ENCODE measurements at places on chromosomes 5 and 9. TPM values are rescaled to one million over a fixed set of nuclear protein-coding genes. Genes with fewer than 3 reads are reported as not detected.
A peak's percentile ranks its signal among the peaks of the same experiment; 100 is the strongest.

The BHMT2 gene
- total RNA-seq = 5.7 TPM

The TRIM36 gene
- total RNA-seq = 2.5 TPM

The PCDHGB1 gene
- total RNA-seq = 7.5 TPM

- no peak for DNase-seq
These were observed 167.7 kb downstream of the CDH6 start for GRCh38 chr5:31361234-31361633.

DNA sequence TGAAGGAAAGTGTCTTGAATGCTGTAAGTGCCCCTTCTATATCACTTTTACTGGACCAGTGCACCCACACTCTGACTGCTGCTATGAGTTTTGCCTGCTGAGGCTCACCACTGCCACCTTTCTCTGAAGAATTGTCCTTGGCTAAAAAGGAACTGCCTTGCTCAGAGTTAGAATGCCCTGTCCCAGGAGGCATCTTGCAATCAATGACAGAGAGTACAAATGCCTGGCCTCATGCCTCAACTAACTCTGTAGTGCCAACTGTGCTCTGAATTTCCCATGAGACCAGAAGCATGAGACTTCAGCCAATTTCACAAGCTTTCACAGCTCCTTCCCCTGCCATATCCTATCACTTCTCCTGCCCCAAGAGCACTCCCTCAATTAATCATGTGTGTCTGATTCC is 569.7 kb downstream of the ZNF608 start:
- DNase-seq = no peak

- no peak for DNase-seq
These were observed 157.5 kb upstream of the SHB start for GRCh38 chr9:38226491-38226951.

DNA sequence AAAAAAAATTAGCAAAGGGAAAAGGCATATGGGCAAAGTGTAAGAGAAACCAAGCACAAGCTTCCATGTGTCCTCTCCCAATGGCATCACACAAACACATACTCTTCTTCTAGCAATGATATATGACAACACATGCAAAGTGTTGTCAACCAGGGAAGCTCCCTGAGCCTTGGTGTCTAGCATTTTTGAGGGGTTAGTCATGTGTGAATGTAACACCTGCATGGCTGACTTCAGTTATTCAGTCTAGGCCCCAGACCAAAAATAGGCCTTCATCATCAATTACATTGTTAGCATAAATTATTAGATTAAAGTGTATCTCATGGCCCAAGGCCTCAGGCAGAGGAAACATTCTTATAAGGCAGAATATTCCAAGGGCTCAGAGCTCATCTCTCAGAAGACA is 450.0 kb downstream of the TLE1 start:
- DNase-seq = no peak

- DNase-seq = peak; percentile 87
These were observed at the start of gene ROPN1L for GRCh38 chr5:10441083-10441991. TSS of gene ROPN1L (plus strand) at chr5:10441879. CDS start at chr5:10442168, 289 bp downstream.

- DNase-seq = no peak
These were observed 49.1 kb downstream of the FAM170A start for GRCh38 chr5:119678351-119679028.

DNA sequence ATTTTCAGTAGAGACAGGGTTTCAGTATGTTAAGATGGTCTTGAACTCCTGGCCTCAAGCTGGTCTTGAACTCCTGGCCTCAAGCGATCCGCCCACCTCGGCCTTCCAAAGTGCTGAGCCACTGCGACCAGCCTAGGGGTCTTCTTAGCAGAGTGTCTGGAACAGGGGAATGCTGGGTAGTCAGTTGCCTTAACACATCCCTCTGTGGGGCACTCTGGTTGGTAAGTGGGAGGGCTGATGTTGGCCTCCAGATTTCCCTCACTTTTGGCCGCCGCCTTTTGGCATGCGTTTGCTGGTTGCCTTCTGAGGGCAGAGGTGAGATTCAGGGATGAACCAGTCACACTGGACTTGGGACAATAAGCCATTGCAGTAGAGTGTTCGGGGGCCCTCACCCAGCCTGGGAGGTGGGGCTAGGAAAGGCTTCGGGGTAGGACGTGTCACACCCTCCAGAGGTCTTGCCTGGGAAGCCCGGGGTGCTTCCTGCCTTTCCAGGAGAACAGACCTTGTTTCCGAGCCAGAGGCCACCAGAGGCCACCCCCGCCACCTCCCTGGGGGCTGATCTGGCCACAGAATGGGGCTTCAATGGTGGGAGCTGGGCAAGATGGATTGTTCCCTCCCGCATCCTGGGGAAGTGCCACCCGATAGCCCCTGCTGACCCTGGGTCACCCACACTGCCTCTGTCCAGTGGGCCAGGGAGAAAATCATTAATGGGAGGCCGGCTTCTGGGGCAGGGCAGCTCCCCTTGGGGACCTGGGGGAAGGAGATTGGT is 13.3 kb downstream of the FGF18 start:
- DNase-seq = no peak

DNA sequence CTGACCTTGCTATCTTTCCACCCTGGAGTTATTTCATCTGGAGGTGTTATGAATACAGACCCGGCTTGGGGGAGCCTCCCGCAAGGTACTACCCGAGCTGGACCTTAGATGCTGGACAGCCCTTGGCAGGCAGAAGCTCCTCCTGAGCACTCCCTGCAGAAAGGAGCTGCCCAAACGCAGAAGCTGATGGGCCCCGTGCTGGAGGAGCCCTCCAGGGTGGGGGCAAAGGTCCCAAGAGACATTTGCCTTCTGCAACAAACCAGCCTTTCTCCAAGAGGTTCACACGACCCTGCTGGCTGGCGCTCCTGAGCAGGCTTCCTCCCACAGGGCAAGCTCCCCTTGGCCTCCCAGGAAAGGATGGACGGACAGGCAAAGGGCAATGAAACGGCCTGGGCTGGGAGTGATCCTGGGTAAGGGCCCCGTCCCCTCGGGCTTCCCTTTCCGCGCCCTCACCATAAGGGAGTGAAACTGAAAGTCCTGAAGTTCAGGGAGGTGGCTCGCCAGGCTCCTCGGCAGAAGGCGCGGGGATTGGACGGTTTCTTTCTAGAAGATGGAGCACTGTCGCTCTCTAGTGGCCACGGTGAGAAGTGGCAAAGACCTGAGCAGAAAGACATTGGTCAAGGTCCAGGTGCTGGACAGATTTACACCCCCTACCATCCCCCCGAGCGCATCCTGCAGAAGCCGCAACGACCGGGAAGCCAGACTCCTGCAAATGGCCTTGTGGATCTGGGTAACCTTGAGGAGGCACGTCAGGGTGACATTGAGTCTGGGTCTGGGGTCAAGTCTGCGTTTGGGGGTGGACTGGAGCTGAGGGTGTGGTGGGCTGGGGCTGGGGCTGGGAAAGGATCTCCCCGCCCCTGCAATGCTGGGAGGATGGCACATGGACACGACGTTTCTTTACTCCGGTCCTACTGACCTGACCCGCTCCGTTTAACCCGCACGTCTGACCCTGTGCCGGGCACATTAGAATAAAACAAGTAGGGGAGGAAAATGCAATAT is 56.4 kb downstream of the NEURL1B start:
- peak; percentile 94 for DNase-seq

DNA sequence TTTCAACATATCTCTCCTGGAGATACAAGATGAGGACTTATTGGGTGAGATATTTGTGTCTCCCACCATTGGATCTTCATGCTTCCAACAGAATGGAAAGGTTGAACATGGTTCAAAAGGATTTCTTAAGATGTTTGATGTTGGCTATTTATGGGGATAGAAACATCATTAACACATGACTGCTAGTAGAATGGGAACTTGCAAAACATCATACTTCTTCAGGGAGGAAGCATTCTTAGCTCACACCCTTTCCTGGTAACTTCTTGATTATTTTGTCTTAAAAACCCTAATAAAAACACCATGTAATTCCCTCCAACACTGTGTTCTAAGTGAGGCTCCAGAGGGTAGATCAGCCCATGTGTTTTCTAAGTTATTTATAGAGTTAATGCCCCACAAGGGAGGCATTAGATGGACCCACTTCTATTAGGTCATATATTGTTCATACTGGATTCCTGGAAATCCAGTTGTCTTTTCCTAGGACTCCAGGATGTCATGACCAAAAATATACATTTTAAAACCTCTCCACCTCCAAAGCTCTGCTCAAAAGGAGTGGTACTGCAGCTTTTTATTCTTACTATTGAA is 95.8 kb downstream of the FOXD1 start:
- no peak for DNase-seq

The DHX29 gene
- total RNA-seq = 21.5 TPM

GRCh38 chr9:124941679-124942561 is 1.0 kb upstream of the GOLGA1 start:
- DNase-seq = peak; percentile 53

The SHOC1 gene
- total RNA-seq = not detected

The TRAF1 gene
- total RNA-seq = 5.7 TPM

GRCh38 chr5:103889500-103890209 is 327.1 kb upstream of the NUDT12 start:
- no peak for DNase-seq

- peak; percentile 44 for DNase-seq
These were observed 23.6 kb downstream of the MARCHF6 start for GRCh38 chr5:10377081-10377480.

DNA sequence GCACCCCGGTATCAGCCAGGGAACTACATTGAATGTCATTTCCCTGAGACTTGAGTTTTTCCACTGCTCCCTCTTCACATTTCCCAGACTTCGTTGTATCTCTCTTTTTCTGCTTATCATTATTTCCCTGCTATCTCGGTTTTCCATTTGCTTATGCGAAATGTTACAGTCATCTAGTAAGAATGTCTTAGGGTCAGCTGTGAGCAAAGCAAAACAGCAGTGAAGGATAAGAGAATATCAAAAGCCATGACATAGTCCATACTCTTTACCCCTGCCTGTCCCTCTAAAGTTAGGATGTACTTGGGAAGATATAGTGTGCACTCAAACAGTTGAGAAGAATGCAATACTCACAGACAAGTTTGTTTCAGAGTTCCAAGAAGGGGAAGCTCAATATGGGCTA is 88.7 kb downstream of the ITGA1 start:
- no peak for DNase-seq

The PLPP7 gene
- 9.8 TPM for total RNA-seq

DNA sequence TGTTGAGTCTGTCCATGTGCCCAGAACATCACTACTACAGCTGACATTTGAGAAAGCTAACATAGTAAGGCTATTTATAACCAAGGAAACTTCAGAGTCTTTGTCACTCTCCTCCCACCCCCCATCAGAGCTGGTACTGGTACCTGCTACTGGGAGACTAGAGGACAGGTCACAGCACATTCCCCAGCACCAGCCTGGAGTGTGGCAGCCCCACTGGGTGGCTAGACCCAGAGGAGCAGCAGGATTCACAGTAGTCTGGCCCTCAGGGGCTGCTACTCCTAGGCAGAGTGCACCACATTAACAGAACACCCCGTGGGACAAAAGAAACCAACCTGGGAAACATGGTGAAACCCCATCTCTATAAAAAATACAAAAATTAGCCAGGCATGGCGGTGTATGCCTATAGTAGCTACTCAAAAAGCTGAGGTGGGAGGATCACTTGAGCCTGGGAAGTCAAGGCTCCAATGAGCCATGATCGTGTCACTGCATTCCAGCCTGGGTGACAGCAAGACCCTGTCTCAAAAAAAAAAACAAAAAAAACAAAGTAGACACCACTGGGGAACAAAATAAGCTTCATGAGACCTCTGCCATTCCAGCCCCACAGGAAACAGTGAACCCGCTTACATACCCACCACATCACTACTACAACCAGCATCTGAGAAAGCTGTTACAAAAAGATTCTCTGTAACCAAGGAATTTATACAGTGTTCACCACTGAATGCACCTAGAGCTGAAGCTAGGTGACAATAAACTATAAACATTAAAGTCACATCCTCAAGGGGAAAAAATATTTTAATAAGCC is 26.3 kb upstream of the PTGER4 start:
- no peak for DNase-seq

DNA sequence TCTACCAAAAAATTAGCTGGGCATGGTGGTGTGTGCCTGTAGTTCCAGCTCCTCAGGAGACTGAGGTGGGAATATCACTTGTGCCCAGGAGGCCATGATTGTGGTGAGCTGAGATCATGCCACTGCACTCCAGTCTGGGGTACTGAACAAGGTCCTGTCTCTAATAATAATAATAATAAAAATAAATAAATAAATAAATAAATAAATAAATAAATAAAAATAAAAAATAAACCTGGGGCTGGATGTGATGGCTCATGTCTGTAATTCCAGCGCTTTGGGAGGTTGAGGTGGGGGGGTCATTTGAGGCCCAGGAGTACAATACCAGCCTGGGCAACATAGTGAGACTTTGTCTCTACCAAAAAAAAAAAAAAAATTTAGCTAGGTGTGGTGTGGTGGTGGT is 113.7 kb downstream of the ARHGEF28 start:
- no peak for DNase-seq

- no peak for DNase-seq
These were observed 117.4 kb upstream of the GDNF start for GRCh38 chr5:37957218-37957617.

DNA sequence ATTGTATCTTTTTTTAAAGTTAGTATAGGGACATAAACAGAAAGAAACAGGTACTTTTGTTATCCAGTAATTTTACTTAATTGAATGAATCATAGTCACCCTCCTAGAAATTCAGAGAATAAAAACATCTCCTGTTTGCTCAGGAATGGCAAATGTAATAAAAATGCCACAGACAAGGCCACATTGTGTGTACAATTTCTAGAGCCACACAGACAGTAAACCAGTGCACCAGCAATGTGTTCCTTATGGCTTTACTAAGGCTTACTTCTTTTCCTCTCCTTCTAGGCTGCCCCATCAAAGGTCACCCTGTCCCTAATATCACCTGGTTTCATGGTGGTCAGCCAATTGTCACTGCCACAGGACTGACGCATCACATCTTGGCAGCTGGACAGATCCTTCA is 145.5 kb downstream of the SAXO1 start:
- DNase-seq = no peak

GRCh38 chr5:74903165-74903787 is 37.1 kb upstream of the FAM169A start:
- no peak for DNase-seq

DNA sequence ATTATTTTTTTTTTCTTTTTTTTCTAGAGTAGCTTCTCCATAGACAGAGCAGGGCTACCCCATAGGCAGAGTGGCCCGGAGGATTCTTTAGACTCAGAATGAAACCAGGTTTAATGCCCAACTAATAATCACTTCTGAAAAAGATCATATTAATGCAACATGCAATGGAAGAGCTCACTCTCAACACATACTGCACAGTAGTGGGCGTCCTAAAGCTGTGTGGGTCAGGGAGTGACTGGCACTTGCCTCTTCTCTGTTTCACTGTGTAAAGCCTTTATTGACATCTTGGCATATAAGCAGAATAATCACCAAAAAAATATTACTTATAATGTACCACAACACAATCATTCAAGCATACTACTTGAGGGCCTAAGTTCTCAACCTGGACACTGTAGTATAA is 11.1 kb downstream of the PWWP2A start:
- DNase-seq = no peak
